ENCODE measurements at places on chromosomes 4 and X.
A peak's percentile ranks its signal among the peaks of the same experiment; 100 is the strongest.

DNA sequence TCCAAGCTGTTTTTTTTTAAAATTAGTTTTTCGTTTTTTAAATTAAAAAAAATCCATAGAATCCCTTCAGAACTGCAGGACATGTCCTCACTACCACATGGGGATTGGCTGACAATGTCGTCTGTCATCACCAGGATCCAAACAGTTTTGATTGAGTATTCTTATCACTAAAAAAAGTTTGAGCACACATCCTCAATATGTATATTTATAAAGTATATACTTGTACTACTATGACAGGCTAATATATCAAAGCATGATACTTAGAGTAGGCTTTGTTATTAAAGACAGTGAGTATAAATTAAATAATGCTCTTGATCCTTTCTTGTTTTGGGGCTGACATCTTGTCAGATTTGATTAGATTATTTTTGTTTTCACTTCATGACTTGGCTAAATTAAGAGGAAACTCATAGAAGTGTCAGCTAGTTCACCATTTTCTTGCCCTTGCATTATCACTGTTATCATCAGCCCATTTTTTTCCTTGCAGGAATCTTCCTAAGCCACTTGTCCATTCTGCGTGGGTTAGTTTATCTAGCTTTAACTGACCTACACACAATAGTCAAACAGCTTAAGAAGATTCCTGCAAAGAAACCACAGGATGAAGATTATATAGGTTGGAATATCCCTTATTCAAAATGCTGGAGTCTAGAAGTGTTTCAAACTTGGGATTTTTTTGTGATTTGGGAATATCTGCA, 92.8 kb downstream of the AMMECR1 start:
- no peak for DNase-seq

GRCh38 chr4:76315267-76315918, 8.9 kb downstream of the STBD1 start:
- DNase-seq: no peak

DNA sequence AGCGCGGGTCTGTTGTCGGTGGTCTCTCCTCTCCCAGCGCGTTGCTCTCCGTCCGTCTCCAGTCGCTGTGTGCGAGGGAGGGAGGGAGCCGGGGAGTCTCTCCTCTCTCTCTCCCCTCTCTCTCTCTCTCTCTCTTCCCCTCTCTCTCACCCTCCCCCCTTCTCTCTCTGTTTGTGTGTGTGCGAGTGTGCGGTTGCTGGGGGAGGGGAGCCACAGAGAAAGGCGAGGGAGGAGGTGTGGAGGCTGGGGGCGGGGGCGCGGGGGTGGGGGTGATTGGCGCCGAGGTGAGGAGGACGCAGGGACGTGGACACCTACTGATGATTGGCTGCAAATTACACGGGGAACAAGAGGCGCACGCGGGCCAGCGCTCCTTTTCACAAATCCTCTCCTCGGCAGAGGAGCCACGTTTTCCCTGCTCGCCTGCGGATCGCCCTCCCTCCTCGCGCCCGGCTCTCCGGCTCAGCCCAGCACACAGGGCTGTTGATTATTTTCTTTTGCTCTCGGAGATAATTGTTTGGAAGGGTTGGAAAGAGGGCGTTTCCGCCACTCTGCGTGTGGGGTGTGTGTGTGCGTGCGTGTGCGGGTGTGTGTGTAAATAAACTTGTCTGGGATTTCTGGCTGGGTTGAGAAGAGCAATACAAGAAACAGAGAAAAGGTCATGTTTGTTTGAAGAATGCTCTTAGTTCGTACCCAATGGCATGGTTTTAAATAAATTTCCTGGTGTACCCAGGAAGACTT, at the start of gene CXXC4:
Gene CXXC4, minus strand, starts transcription at position 73 of the 738 bp plus-strand sequence. CDS start 3,092 bp downstream, outside the sequence.
- peak; percentile 10 for DNase-seq

DNA sequence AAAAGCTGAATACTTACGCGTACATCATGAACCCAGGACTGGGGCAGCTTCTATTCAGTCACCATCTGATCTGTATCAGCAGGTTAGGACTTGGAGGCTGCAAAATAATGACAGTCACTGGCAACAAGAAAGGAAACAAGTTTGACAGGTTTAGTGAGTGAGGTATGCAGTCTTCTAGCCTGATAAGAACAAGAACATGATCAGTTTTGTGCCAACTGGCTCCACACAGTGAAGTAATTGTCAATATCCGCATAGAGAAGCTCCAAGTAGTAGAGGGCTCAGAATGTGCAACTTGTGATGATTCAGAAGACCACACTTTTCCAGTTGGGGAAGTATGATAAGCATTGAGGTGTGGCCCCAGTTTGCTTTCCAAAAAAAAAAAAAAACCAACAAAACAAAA, at the start of gene TMPRSS11F:
Gene TMPRSS11F, minus strand, starts transcription at position 77 of the 400 bp plus-strand sequence. Its CDS starts 49 bp downstream, at position 28.
- no peak for DNase-seq

- no peak for DNase-seq
These were observed 64.1 kb downstream of the HUWE1 start for GRCh38 chrX:53622431-53622830.
